Peyer's patch (tissue), 4 donors: ENCODE measurements at places on chromosomes 5 and 9. TPM values are rescaled to one million over a fixed set of nuclear protein-coding genes. Genes with fewer than 3 reads are reported as not detected.
A peak's percentile ranks its signal among the peaks of the same experiment; 100 is the strongest.

Gene ZFP37
- total RNA-seq, result 1.3 TPM

Gene IFNK
- total RNA-seq, result not detected

Gene TAF11L5
- not detected for total RNA-seq

Gene CA9
- total RNA-seq, result 5.5 TPM

Gene UBAP1
- 36.3 TPM for total RNA-seq

Gene IL13
- not detected for total RNA-seq

Gene WHRN
- total RNA-seq, result 11.8 TPM

Gene LYRM7
- total RNA-seq, result 6.6 TPM

Gene PCDHGB3
- 1.8 TPM for total RNA-seq

DNA sequence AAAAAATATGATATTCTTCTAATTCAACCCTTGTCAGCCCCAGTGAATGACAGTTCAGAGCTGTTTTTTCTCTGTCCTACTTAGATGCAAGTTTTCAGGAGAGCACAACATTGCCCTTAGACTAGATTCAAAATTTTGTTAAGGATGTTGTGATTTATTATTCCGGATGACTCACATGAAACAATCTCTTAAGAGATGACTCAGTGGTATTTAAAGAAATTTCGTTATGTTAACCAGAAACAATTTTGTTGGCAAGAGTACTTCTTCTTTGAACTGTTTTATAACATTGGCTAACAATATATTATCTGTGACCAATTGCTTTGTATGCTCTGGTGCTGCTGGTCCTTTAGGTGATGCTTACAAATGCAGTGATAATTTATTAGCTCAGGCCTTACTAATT is 132.0 kb downstream of the IZUMO3 start:
- DNase-seq, result no peak
- no peak overlapping the region for H3K27ac ChIP-seq
- no peaks in the 10 kb centered on the region for H3K27me3 ChIP-seq
- H3K4me3 ChIP-seq, result no peak overlapping the region
- H3K36me3 ChIP-seq, result no peaks in the 10 kb centered on the region
- H3K4me1 ChIP-seq, result no peaks in the 10 kb centered on the region

DNA sequence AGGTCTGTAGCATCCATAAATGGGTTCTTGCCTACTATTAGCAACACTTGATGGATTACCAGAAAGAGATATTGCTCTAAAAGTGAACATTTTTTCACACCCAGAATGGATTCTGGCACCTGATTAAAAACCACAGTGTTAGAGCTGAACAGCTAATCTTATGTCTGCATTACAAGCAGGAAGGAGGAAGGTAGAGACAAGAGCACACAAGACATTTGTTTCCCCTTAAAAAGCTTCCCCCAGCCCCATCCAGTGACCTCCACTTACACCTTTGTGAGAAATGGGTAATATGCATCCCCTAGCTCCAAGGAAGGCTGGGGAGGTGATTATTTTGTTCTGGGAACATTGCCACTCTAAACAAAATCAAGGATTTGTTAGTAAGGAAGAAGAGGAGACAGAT is 12.0 kb upstream of the TRIM36 start:
- H3K36me3 ChIP-seq, result no peaks in the 10 kb centered on the region
- peaks cover 18% of the 10 kb centered on the region for H3K27me3 ChIP-seq
- no peak overlapping the region for H3K27ac ChIP-seq
- H3K4me3 ChIP-seq, result no peak overlapping the region
- peaks cover 12% of the 10 kb centered on the region for H3K4me1 ChIP-seq

GRCh38 chr9:124853605-124854143 is 414 bp downstream of the WDR38 start:
- DNase-seq, result no peak
- H3K27me3 ChIP-seq, result no peaks in the 10 kb centered on the region

DNA sequence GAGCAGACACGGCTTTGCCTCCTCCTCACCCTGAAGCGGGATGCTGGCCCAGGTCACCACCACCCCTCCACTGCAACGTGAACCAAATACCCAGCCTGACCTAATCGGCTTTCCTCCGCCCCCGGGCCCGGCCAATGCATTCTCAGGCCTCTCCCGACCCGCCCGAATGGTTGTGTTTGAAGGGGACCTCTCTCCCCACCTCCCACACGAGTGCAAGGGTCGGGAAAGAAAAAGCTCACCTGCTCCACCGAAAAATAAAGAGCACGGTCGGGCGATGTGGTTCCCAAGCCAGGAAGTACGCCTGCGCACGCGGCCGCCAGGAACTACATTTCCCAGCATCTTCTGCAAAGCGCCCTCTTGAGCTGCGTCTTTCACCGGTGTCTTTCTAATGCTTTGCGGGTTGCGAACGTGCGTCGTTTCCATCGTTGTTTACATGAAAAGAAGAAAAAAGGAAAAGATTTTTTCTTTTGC is at the start of gene ZNF883:
Gene ZNF883, minus strand, starts transcription at position 282 of the 471 bp plus-strand sequence.
- H3K27ac ChIP-seq, result no peak within 1 kb of the TSS
- DNase-seq, result no peak
- H3K4me3 ChIP-seq, result peak within 1 kb of the TSS; percentile 35
- no peaks in the 10 kb centered on the region for H3K36me3 ChIP-seq
- no peaks in the 10 kb centered on the region for H3K27me3 ChIP-seq

- H3K4me3 ChIP-seq, result no peak overlapping the region
- H3K27me3 ChIP-seq, result no peaks in the 10 kb centered on the region
- DNase-seq, result no peak
- H3K27ac ChIP-seq, result no peak overlapping the region
- peaks cover 46% of the 10 kb centered on the region for H3K4me1 ChIP-seq
Measured at GRCh38 chr5:78592735-78593386, 55.7 kb downstream of the LHFPL2 start.

GRCh38 chr9:89755821-89756220 is 151.0 kb downstream of the GADD45G start:
- H3K27me3 ChIP-seq, result no peaks in the 10 kb centered on the region
- DNase-seq, result no peak
- H3K4me1 ChIP-seq, result no peaks in the 10 kb centered on the region
- no peak overlapping the region for H3K27ac ChIP-seq
- no peak overlapping the region for H3K4me3 ChIP-seq
- H3K36me3 ChIP-seq, result no peaks in the 10 kb centered on the region

DNA sequence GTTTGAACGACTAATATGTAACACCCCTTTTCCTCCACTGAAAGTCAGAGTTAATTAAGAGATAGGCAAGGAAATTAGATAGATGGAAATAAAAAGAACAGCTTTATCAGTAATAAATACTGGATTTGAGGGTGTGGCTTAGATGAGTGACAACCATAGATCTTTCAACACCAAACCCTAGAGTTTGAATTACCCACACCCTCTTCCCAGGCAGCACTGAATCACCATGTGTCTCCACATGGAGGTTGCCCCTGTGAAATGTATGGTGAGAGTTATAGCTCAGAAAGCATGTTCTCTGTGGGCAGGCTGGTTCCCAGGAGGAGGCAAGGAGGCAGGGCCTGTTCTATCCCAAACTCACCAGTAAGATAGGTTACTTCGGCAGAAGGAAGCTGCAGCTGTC is 69.7 kb downstream of the TMEM174 start:
- no peaks in the 10 kb centered on the region for H3K27me3 ChIP-seq
- no peaks in the 10 kb centered on the region for H3K4me1 ChIP-seq
- no peak for DNase-seq
- no peak overlapping the region for H3K27ac ChIP-seq

GRCh38 chr5:167982-168660 is 23.2 kb upstream of the LRRC14B start:
- H3K27me3 ChIP-seq, result no peaks in the 10 kb centered on the region
- no peak overlapping the region for H3K27ac ChIP-seq
- H3K36me3 ChIP-seq, result no peaks in the 10 kb centered on the region
- H3K4me3 ChIP-seq, result no peak overlapping the region
- DNase-seq, result peak; percentile 34
- H3K4me1 ChIP-seq, result no peaks in the 10 kb centered on the region

GRCh38 chr5:115699967-115700366 is 74.1 kb upstream of the TMED7 start:
- H3K4me3 ChIP-seq, result no peak overlapping the region
- no peaks in the 10 kb centered on the region for H3K4me1 ChIP-seq
- no peaks in the 10 kb centered on the region for H3K27me3 ChIP-seq
- no peak overlapping the region for H3K27ac ChIP-seq

DNA sequence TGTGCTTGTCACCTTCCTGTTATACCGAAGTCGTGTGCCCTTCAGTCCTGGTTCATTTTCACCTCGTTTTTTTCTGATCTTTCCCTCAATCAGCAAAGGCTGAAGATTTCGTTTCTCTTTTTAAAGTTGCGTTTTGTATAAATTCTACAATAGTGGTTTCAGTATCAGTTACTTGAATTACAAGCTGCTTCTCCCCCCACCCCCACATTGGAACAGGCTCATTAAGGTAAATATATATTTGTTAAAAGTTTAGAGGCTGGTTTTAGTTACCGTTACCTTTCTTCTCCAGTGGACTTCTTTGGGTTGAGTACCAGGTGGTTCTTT is 881 bp downstream of the SUB1 start:
- no peaks in the 10 kb centered on the region for H3K4me1 ChIP-seq
- no peak for DNase-seq
- peak overlapping the region; percentile 99 for H3K4me3 ChIP-seq
- H3K36me3 ChIP-seq, result no peaks in the 10 kb centered on the region

DNA sequence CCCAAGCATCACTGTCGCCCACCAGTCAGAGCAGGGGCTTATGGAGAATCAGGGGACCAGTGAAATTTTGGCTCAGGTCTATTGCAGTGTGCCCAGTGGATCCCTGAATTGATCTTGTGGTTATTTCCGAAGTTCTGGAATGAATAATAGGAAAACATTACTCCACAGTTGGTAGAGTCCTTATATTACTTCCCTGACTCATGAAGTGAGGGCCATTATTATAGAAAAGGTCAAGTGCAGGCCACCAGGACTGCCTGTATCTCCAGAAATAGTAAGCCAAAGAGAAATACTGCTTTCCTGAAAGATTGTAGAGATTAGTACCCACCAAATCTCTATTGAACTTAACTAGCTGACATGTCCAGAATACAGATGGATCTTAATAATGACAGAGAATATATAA is 335.0 kb downstream of the NPR3 start:
- no peak overlapping the region for H3K27ac ChIP-seq
- no peaks in the 10 kb centered on the region for H3K4me1 ChIP-seq
- no peaks in the 10 kb centered on the region for H3K27me3 ChIP-seq
- DNase-seq, result no peak

DNA sequence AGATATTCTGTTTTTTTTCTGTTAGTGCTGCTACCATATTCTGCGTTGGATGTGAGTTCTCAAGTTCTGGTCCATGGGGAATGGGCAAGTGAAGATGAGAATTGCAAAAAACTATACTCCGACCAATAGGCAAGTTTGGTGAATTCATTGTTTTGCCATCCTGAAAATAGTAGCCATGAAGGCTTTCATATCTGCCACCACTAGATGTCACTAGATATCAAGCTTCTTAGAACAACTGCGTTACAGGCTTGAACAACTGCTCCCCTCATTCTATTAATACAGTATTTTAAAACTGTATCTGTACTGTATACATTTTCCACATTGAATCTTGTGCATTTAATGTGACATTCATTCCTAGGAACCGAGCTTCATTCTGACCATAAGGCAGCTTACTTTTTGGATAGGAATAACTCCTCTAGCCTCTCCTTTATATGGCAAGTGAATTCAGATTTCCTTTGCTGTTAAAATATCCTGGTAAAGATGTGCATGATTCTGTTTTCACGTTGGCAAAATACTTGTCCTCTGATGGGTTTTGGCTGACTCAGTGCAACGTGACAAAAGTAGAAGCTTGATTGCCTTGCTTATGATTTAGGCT is 163.6 kb downstream of the SREK1 start:
- H3K27ac ChIP-seq, result no peak overlapping the region
- no peak for DNase-seq
- no peaks in the 10 kb centered on the region for H3K4me1 ChIP-seq
- H3K36me3 ChIP-seq, result no peaks in the 10 kb centered on the region
- H3K4me3 ChIP-seq, result no peak overlapping the region

GRCh38 chr5:141343953-141344463 is 379 bp downstream of the PCDHGA3 start:
- H3K27ac ChIP-seq, result no peak overlapping the region
- DNase-seq, result no peak
- no peaks in the 10 kb centered on the region for H3K4me1 ChIP-seq
- no peaks in the 10 kb centered on the region for H3K27me3 ChIP-seq
- H3K4me3 ChIP-seq, result no peak overlapping the region

DNA sequence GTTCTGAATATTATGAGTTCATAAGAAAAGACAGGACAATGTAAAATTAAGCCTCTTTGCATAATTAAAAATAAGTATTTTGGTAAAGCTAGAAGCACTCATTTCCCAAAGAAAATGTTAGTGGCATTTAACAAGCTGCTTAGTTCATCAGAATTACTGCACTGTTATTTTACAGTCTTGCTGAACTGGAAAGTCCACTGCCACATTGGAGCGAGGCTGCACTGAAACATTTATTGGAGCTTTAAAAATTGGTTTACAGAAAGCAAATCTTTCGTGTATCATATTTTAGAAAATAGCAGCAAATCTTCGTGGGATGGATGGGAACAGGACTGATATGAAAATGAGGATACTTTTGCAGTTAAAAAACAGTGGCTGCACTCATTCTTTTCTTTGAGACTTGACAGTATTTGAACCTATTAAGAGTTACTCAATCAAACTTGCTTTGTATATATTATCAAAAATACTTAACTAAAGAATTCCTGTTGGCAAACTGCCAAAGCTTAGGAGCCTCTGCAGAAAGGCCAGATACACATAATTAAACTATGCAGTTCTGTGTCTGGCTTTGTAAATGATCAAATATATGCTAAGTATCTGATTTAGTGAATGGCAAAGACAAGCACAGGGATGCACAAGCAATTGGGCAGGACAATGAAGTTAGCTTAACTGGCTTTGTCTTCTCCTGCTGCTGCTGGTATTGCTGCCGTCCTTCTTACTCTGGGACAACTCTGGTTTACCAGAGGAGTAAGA is 16.5 kb upstream of the FBXL7 start:
- H3K27me3 ChIP-seq, result no peaks in the 10 kb centered on the region
- H3K4me1 ChIP-seq, result no peaks in the 10 kb centered on the region
- H3K4me3 ChIP-seq, result no peak overlapping the region
- no peak for DNase-seq
- H3K27ac ChIP-seq, result no peak overlapping the region

- no peak overlapping the region for H3K27ac ChIP-seq
- DNase-seq, result no peak
- H3K27me3 ChIP-seq, result no peaks in the 10 kb centered on the region
- H3K4me1 ChIP-seq, result no peaks in the 10 kb centered on the region
- H3K36me3 ChIP-seq, result no peaks in the 10 kb centered on the region
Measured at GRCh38 chr5:151362970-151363369, 15.6 kb upstream of the SLC36A2 start.

DNA sequence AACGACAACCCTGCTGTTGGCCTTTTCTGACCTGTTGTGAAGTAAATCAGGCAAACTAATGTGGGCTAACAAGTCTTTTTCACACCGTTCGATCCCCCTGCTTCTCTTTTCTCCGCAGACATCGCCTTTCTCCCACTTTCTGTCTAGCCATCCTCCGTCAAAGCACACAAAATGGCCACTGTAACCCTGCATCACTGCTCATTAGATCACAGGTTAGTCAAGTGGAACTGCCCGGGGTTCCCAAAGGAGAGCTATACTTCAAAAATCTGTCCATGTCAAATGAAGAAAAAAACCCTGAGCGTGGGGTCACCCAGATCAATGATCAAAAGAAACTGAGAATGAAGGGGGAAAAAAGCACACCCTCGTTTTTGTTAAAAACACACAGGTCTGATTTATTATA is 212.1 kb downstream of the ARL15 start:
- no peak for DNase-seq
- no peaks in the 10 kb centered on the region for H3K36me3 ChIP-seq
- H3K4me1 ChIP-seq, result no peaks in the 10 kb centered on the region
- no peaks in the 10 kb centered on the region for H3K27me3 ChIP-seq
